Right ventricle myocardium superior (tissue), 1 donor: ENCODE measurements at places on chromosomes 7 and 10.

- peak; percentile 70 for DNase-seq
These were observed at the start of gene ACTL6B for GRCh38 chr7:100655908-100656674. TSS of gene ACTL6B (minus strand) at chr7:100656448. CDS start at chr7:100656354, 94 bp downstream.

DNA sequence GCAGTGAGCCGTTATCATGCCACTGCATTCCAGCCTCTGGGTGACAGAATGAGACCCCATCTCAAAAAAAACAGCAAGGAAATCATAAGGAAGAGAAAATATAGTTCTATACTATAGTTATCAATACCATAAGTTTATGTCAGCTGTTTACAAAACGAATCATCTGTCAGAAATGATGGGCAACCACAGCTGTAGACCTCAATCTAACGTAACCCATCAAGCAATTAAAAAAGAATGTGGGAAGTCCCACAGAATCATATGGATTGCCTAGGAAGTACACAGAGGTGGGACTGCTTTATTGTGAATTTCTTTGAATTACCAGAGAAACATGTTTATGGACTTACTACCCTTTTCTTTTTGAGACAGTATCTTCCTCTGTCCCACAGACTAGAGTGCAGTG, 6.9 kb downstream of the NRBF2 start:
- DNase-seq: no peak

GRCh38 chr7:42232275-42232674, 4.7 kb downstream of the GLI3 start:
- DNase-seq: no peak

- no peak for DNase-seq
These were observed 48.7 kb downstream of the BPGM start for GRCh38 chr7:134695321-134695860.

DNA sequence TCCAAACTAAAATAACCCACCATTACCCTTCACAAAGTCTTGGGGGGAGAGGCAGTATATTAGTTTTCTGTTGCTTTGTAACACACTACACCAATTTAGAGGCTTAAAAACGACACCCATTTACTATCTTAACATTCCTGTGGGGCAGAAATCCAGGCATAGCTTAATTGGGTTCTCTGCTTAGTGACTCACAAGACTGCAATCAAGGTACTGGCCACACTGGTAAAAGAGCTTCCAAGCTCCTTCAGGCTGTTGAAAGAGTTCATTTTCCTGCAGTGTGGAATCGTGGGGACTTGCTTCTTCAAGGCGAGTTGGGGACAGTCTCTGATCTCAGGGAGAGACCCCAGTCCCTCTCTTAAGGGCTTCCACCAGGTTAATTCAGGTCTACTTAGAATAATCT, 139.1 kb downstream of the XPNPEP1 start:
- DNase-seq: no peak

GRCh38 chr10:50552771-50553535, 70.8 kb downstream of the SGMS1 start:
- no peak for DNase-seq

DNA sequence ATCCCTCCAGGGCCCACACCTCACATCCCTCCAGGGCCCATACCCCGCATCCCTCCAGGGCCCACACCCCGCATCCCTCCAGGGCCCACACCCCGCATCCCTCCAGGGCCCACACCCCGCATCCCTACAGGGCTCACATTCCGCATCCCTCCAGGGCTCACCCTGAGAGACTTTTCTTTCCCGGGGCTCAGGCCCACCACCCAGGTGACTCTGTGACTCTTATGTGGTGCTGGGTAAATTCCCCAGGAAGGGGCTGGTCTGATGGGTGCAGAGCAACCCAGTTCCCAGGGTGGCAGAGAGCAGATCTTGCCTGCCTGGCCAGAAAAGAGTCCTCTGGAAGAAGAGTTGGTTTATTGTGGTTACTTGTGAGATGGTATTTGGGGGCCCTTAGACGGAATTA, 290.7 kb downstream of the TCERG1L start:
- DNase-seq: no peak

DNA sequence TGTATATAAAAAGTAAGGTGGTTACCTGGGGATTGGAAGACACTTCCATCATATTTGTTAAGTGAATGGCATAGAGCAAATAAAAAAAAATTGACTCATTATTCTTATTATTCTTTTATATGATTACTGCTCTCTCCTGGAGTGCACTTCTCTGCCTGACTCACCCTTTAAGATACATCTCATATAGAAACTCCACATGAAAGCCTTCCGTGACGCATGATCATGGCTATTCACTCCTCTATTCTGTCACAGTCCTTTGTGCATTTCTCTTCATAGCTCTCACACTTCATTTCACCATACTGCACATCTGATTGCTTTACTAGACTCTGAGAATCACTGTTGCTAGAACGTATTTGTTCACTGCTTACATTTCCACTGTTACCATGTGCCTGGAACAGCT, 597.3 kb downstream of the CNTNAP2 start:
- no peak for DNase-seq

GRCh38 chr7:87199241-87199640, 20.3 kb downstream of the TMEM243 start:
- no peak for DNase-seq

GRCh38 chr7:157814931-157815705, 478.3 kb downstream of the DNAJB6 start:
- no peak for DNase-seq

GRCh38 chr10:84397735-84398144, 69.4 kb downstream of the CCSER2 start:
- DNase-seq: no peak

DNA sequence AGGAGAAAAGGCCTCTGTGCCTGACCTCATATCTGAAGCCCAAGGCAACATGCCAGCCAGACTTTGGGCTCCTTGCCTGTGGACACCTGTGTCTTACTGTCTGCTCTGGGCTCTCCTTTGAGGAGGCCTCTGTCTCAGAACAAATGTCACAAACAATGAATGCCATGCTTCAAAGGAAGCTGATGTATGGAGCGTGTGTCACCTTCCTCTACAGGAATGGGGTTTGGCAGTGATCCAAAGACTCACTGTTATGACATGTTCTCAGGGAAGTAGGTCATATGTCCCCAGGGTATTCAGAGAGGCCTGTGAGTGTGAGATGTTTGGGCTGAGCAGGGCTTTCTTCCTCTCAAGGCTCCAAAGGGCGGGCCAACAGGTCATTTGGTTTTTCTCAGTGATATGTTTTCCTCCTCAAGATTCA, 38.4 kb downstream of the PTPRE start:
- no peak for DNase-seq

GRCh38 chr10:5560142-5560816, 35.5 kb downstream of the CALML3 start:
- no peak for DNase-seq

DNA sequence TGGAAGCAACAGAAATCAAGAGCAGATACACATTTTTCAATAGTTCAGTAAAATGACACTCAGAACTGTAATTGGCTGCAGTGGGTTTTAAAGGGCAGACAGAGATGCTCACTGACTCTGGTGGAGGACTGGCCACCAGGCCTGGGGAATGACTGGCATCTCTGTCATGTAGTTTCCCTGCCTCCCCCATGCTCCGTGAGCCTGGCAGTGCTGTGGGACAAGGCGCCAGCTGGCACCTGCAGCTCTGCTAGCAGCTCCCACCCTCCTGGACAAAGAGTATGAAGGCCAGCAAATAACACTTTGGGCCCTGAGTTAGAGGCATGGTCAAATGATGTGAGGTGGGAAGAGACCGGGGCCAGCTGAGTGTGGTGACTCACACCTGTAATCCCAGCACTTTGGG, 15.0 kb downstream of the TSPAN33 start:
- peak; percentile 65 for DNase-seq

DNA sequence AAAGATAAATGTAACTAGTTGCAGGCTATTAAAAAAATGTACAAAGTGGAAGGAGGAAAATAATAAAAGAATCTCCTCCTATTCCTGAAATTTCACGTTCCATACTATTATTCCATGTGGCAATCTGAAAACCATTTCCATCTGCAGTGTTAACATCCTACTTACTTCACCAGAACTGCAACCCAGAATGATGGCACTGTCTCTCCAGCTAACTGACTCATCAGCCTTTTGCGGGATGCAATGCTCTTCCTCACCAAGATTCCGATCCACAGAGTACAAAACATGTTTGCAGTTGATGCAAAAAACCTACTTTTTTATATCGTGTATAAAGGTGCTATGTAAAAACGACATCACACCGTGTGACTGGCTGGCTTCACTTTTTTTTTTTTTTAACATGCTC, 50.8 kb downstream of the ESYT2 start:
- DNase-seq: no peak

DNA sequence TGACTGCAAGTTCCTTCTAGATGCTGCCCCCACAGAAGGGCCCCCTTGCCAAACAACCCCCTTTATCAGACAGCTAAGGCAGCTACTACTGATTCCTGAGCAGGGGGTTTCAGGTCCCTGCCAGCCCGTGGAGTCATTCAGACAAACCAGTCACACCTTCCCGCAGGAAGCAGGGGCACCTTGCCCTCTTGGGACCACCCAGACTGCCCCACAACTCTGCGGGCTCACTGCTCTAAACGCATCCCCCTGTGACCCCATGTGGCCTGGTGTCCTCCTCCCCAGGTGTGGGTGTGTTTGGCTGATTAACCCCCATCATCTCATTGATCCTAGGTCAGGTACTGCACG, 298.9 kb downstream of the TCERG1L start:
- DNase-seq: no peak

- DNase-seq: peak; percentile 72
These were observed 47.6 kb downstream of the STEAP1B start for GRCh38 chr7:22452142-22452959.

DNA sequence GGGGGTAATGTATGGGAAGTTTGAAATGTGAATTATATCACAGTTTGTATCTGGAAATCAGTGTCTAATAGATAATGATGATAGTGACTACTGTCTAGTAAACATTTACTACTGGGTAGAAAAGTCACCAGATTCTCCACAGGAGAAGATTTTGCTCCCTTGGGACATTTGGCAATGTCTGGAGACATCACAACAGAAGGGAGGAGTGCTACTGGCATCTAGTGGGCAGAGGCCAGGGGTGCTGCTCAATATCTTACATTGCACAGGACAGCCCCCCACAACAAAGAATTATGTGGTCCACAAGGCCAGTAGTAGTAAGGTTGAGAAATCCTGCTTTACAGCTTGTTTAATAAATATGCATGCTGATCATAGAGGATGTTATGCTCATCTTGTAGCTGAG, 92.3 kb upstream of the PRPS1L1 start:
- no peak for DNase-seq

GRCh38 chr10:91389636-91390512, 20.3 kb upstream of the HECTD2 start:
- no peak for DNase-seq

GRCh38 chr7:130721486-130722277, 12.3 kb downstream of the KLF14 start:
- peak; percentile 84 for DNase-seq

- no peak for DNase-seq
These were observed 90.7 kb downstream of the APBB1IP start for GRCh38 chr10:26528715-26529393.

DNA sequence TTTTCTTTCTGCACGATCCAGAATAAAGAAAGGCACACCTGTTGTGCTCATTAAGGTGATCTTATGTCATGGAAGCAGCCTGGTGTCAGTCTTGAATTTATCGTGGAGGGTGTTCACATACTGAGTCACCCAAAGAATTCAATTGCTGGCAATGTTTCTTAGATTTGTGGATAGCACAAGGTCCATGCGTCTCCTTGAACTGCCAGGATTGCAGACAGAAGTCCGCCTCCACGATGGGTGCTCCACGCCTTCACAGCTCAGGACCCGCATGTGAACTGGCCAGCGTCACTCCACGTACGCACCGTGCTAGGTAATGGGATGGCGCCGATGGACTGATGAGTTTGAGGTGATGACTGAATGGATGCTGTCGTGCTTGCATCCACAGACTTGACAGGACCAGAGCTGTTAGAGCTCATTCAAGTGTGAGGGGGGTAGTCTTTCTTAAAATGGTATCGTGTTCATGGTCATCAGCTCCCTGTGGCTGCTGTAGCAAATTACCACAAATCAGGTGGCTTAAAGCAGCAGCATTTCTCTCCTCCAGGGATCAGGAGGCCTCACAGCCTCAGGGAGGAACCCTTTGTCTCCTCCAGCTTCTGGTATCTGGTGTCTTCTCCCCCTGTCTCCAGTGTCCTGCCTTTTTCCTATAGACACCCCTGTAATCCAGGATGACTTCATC, 65.4 kb upstream of the DNAJB6 start:
- DNase-seq: no peak

- peak; percentile 52 for DNase-seq
These were observed 123.0 kb downstream of the CXCL12 start for GRCh38 chr10:44261710-44262455.

DNA sequence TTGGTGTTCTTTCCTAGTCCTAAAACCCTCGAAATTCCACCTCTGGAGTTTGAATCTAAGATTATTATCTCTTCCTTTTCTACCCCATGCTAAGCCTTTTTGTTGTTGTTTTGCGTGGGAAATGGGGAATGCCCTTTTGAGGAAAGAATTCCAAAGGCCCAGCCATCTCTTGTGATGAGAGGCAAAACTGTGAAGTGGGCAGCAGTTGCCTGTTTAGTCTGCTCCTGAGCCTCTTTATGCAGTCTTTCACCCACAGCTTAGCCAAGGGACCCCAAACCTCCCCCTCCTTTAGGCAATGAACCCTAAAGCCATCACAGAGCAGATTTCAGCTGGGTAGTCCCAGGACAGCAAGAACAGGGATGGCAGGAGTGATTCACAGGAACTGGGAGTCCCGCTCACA, 95.5 kb downstream of the DNMBP start:
- no peak for DNase-seq

DNA sequence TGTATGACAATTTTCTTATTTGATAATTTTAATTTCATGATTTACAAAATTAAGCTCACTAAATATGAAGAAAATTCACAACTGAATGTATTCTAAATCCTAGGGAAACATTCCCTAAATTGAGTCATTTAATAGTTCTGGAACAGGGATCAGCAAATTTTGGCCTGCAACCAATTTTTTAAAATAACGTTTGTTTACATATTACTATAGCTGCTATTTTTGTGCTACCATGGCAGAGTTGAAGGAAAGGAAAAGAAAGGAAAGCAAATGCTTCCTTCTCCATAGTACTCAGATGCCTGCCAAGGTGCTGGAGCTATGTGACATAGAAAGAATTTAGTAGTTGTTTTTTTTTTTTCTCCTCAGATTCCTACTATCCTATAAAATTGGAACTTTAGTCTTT, 1307.7 kb upstream of the LRRTM3 start:
- DNase-seq: no peak

DNA sequence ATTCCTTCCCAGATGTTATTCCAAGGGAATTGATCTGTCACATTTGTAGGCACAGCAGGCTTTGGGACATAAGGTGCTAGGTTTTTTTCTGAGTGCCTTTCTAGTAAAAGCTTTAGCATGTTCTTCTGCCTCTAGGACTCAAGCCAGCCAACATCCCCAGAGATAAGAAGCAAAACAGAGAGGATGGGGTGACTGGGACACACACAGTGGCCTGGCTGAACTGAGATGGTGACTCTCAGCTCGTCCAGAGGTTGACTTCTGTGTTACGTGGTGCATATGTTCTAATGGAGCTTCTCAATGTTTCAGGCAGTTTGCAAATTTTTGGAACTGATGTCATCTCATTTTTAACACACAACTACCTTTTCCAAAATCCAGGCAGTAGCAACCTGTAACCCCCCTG, 188.1 kb upstream of the CELF2 start:
- no peak for DNase-seq
